ENCODE measurements at places on chromosomes 13 and 19.

- DNase-seq: no peak
Observed at GRCh38 chr13:68850160-68850559, 1257.5 kb upstream of the ATXN8OS start.

- no peak for DNase-seq
Observed at GRCh38 chr19:30916238-30916637, 433.0 kb downstream of the TSHZ3 start.

GRCh38 chr19:34645551-34645950 lies 31.4 kb downstream of the SCGB2B2 start:
- no peak for DNase-seq

DNA sequence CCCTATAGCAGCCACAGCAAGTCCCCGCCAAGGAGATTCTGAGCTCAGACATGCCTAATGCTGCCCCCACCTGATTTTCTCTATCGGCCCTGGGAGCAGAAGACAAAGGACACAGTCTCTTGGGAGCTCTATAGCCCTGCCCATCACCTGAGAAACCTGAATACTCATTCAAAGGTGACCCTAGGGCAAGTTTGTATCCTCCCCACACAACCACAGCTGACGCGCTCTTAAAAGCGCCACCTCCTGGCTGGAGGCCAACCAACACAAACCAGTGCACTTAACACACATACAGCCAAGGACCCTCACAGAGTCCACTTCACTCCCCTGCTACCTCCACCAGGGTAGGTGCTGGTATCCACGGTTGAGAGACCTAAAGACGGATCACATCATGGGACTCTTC lies 8.8 kb upstream of the IGFL4 start:
- no peak for DNase-seq

GRCh38 chr19:4123615-4124568 lies at the start of gene MAP2K2:
Gene MAP2K2 (minus strand): TSS chr19:4124122. CDS start chr19:4123875, 247 bp downstream.
- DNase-seq: peak; percentile 95

DNA sequence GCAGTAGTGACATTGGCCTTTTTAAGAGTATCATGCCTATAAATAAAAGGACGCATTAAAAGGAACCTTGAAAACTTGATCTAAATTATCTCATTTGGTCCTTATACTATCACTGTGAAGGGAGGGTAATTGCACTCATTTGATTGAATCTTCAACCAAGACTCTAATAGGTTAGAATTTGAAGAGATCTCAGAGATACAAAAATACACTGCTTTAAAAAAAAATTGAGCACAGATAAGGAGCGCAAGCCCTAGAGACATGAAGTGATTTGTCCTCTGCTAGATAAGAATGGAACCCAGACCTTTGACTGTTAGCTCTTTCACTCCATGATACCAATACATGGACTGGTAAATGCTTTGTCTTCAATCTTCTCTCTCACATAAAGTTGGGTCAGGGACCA lies 58.2 kb upstream of the RXFP2 start:
- DNase-seq: no peak

GRCh38 chr19:46407856-46408663 lies 5.3 kb downstream of the CCDC8 start:
- DNase-seq: no peak

DNA sequence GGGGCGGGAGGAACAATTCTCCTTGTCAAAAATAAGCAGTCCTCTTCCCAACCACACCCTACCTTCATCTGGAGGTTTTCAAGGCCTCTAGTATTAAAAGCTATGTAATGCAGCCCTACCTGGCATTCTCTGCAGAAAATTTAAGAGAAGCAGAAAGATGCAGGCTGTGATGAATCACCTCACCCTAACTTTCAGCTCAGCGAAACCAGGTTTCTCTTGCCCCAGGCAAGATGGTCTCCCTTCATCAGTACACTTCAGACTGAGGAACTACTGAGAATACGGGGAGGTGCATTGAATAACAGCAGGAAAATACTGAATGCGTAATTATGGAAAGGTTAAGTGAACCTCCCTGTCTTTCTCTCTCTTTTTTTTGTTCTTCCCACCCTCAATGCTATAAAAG lies 437.6 kb upstream of the KLF12 start:
- DNase-seq: no peak

All from amygdala (tissue), 56 donors.